ENCODE measurements at places on chromosomes 1 and 21. TPM values are rescaled to one million over a fixed set of nuclear protein-coding genes. Genes with fewer than 3 reads are reported as not detected.

The CNTN2 gene
- total RNA-seq: 2.1 TPM

The HSF2BP gene
- 1.1 TPM for total RNA-seq

The INSRR gene
- 0.11 TPM for total RNA-seq

The CLDN17 gene
- total RNA-seq: not detected

The SH3BGR gene
- total RNA-seq: 15.8 TPM

The RYR2 gene
- 16.8 TPM for total RNA-seq

The SEC16B gene
- 8.6 TPM for total RNA-seq

The MROH9 gene
- total RNA-seq: not detected

The IFI44 gene
- total RNA-seq: 49.8 TPM

The CTSK gene
- 161 TPM for total RNA-seq

The LCE3D gene
- not detected for total RNA-seq

The SPRR1B gene
- total RNA-seq: not detected

The ELF3 gene
- total RNA-seq: 123 TPM

The SCAMP3 gene
- 13.1 TPM for total RNA-seq

The MAP3K21 gene
- total RNA-seq: 2.6 TPM

The WNT4 gene
- total RNA-seq: 3.0 TPM

The TNN gene
- 2.2 TPM for total RNA-seq

The CEPT1 gene
- total RNA-seq: 87.7 TPM

The SPRR1A gene
- not detected for total RNA-seq

The JAK1 gene
- total RNA-seq: 137 TPM

The CD101 gene
- total RNA-seq: 1.0 TPM

The GUCA2B gene
- total RNA-seq: not detected

The AZIN2 gene
- 9.6 TPM for total RNA-seq

The SV2A gene
- 5.5 TPM for total RNA-seq

The GREM2 gene
- 4.7 TPM for total RNA-seq

The KIF17 gene
- 2.0 TPM for total RNA-seq

The MMEL1 gene
- total RNA-seq: 2.6 TPM

The S100A12 gene
- total RNA-seq: 5.6 TPM

The PALMD gene
- total RNA-seq: 21.1 TPM

The NBPF10 gene
- 4.7 TPM for total RNA-seq

The LCE1A gene
- total RNA-seq: not detected

The ZNF648 gene
- total RNA-seq: 0.11 TPM

The PSMD4 gene
- total RNA-seq: 77.2 TPM

The CCDC24 gene
- total RNA-seq: 2.8 TPM

The ANGPTL3 gene
- total RNA-seq: not detected

The GBP6 gene
- total RNA-seq: 1.6 TPM

The KCND3 gene
- 5.4 TPM for total RNA-seq

The TAL1 gene
- total RNA-seq: 4.2 TPM

The DCST1 gene
- total RNA-seq: not detected

The C1orf185 gene
- total RNA-seq: not detected

The THEM5 gene
- total RNA-seq: not detected

The GATAD2B gene
- total RNA-seq: 11.5 TPM

The MANEAL gene
- total RNA-seq: 3.3 TPM

The RIMS3 gene
- total RNA-seq: 3.1 TPM

The TEX38 gene
- not detected for total RNA-seq

Measured in urinary bladder (tissue), 4 donors.